Stimulated activated CD4-positive, alpha-beta T cell treated with anti-CD3 and anti-CD28 coated beads, Interleukin-12 subunit alpha, Interleukin-12 subunit beta, amount 100 ng/mL, for 48 hours (primary cell): ENCODE measurements at places on chromosomes 5 and 9.

GRCh38 chr5:41896230-41896629 lies 7.9 kb upstream of the RIMOC1 start:
- no peak for DNase-seq

- no peak for DNase-seq
These were observed 13.9 kb downstream of the C9orf50 start for GRCh38 chr9:129607027-129607387.

DNA sequence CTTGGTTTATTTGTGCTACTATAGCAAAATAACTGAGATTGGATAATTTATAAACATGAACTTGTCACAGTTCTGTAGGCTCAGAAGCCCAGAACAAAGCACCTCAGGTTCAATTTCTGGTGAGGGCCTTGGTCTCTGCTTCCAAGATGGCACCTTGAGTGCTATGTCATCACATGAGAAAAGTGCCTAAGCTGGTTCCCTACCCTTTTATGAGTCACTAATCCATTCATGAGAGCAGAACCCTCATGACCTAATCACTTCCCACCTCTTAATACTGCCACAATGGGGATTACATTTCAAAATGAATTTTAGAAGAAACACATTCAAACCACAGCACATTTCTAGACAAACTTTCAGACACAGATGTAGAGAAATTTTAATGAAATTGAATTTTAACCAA lies 98.2 kb upstream of the PRSS3 start:
- no peak for DNase-seq

GRCh38 chr5:151720215-151720614 lies 33.5 kb upstream of the SPARC start:
- no peak for DNase-seq

DNA sequence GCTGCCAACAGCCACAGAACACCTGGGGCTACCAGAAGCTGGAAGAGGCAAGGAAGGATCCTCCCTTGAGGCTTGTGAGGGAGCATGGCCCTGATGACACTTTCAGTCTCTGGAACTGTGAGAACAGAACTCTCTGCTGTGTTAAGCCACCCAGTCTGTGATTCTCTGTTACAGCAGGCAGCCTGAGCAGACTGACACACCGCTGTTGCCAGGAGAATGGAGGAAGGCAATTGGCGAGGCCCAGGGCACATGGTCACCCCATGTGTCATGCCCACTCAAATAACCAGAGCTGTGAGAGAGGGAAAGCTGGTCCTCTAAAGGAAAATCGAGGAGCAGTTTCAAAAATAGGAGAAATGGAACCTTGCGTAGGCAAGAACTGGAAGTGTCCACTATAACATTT lies 12.0 kb upstream of the KIF4B start:
- no peak for DNase-seq

DNA sequence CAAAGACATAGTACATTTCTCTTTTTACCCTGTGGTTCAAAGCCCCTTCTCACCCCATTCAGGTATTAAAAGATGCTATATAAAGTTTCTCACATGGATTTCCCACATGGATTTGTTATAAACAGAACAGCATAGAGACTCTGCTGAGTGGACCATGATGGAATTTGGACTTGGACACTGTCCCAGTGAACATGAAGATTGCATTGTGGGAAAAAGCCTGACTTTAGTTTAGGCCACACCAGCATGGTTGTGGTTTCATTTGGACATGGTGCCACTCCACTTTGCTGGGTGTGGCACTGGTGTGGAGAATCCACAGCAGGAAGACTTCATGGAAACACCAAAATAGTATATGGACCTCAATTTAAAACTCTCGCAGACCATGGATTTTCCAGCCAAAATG lies 124.6 kb downstream of the ARHGAP26 start:
- DNase-seq, result no peak
